ENCODE measurements at places on chromosomes 3 and 15. TPM values are rescaled to one million over a fixed set of nuclear protein-coding genes. Genes with fewer than 3 reads are reported as not detected.

GRCh38 chr3:176785171-176785570, 412.1 kb downstream of the TBL1XR1 start:
- DNase-seq = no peak

DNA sequence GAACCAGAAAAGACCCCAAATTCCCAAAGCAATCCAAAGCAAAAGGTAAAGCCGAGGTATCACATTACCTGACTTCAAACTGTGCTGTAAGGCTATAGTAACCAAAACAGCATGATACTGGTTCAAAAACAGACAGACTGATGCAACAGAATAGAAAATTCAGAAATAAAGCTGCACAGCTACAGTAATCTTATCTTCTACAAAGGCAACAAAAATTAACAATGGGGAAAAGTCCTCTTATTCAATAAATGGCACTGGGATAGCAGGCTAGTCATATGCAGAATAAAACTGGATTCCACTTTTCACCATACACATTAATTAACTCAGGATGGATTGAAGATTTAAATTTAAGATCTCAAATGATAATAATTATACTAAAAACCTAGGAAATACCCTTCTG, 392.6 kb upstream of the CBLB start:
- DNase-seq = no peak

The PLA2G4D gene
- not detected for total RNA-seq

DNA sequence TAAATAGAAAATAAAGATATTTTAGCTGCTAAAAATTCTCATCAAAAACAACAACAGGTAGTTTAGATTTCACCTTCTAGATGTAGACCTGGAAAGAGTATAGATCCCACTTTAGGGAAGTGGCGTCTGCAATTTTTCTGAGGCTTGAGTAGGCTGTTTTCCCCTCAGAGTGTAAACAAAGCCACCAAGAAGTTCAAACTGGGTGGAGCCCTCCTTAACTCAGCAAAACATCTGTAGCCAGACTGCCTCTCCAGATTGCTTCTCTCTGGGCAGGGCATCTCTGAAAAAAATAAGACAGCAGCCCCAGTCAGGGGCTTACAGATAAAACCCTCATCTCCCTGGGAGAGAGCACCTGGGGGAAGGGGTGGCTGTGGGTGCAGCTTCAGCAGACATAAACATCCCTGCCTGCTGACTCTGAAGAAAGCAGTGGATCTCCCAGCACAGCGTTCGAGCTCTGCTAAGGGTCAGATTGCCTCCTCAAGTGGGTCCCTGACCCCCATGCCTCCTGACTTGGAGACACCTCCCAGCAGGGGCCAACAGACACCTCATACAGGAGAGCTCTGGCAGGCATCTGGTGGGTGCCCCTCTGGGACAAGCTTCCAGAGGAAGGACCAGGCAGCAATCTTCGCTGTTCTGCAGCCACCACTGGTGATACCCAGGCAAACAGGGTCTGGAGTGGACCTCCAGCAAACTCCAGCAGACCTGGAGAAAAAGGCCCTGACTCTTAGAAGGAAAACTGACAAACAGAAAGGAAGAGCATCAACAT, 259.6 kb downstream of the STXBP5L start:
- no peak for DNase-seq

- DNase-seq = no peak
These were observed 118.1 kb downstream of the FBLN2 start for GRCh38 chr3:13666781-13667709.

The TERC gene
- 0.92 TPM for total RNA-seq

The BMF gene
- total RNA-seq = 10.5 TPM

GRCh38 chr3:194067949-194068362, 68.0 kb upstream of the HES1 start:
- no peak for DNase-seq

The DNAJB8 gene
- total RNA-seq = not detected

GRCh38 chr15:39788800-39789565, 6.3 kb upstream of the FSIP1 start:
- no peak for DNase-seq

All from natural killer cell (primary cell).